ENCODE measurements at places on chromosomes 7 and 10.

GRCh38 chr10:96986200-96986856, 154.2 kb downstream of the LCOR start:
- DNase-seq: no peak

DNA sequence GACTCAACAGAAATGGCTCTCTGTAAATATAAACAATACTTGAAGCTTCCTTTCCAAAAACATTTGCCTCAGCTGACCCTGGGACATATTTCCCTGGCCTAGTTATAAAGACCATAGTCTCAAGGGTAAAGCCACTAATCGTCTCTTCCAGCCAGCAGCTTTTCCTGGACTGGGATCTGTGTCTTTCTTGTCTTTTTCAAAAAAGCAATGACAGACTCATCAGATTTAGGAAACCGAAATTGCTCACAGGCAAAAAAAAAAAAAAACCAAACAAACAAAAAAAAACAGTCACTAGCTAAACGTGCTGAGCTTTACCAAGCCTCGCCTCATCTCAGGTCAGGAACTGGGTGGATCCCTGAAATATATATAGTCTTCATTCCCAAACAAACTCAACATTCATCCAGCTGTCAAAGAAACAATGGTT, 23.5 kb downstream of the STN1 start:
- DNase-seq: no peak

- DNase-seq: no peak
Measured at GRCh38 chr10:79249186-79250121, 97.8 kb upstream of the PPIF start.

GRCh38 chr10:119783665-119784027, 57.8 kb downstream of the INPP5F start:
- DNase-seq: no peak

DNA sequence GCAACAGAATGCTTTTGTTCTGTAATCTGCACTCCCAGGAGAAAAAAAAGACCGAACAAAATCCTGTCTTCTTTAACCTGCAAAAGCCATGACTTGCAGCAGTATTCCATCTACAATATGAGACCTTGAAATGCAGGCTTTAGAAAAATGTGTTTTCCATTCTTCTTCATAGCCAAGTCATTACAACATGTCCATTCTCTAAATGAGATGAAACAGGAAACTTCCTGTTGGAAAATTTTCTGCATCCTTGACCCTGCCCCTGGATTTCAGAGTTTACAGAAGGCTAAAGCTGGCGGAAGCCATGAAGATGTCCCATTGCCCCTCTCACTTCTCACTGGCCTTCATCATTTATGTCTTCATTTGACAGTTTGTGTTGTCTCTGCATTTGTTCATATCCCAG, 546.4 kb downstream of the TNS3 start:
- DNase-seq: no peak
